ENCODE measurements at places on chromosomes 4 and X.

DNA sequence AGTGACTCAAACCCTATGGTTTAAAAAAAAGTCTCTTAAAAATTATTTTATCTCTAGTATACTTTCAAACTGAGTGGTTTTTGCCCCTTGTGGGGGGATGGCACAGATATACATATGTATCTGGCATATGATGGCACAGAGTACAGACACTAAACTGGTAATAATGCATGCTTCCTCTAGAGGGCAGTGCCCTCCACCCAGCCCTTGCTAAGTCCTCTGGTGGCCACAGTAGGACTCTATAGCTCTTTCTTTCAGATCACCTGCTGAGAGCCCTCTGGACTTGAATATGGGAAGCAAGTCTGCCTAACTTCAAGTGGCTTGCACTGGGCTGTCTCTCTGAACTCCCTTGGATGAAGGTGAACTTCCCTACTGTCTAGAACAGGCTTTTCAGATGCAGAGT, 66.3 kb downstream of the TSPAN7 start:
- no peak for DNase-seq

GRCh38 chrX:119235051-119235511, 1.0 kb upstream of the PGRMC1 start:
- no peak for DNase-seq

- no peak for DNase-seq
Observed at GRCh38 chr4:26826721-26827120, 33.9 kb upstream of the STIM2 start.

- no peak for DNase-seq
Observed at GRCh38 chr4:176259330-176260090, 9.5 kb downstream of the ASB5 start.

- DNase-seq = no peak
Observed at GRCh38 chrX:2451501-2452316, 49.1 kb downstream of the DHRSX start.

DNA sequence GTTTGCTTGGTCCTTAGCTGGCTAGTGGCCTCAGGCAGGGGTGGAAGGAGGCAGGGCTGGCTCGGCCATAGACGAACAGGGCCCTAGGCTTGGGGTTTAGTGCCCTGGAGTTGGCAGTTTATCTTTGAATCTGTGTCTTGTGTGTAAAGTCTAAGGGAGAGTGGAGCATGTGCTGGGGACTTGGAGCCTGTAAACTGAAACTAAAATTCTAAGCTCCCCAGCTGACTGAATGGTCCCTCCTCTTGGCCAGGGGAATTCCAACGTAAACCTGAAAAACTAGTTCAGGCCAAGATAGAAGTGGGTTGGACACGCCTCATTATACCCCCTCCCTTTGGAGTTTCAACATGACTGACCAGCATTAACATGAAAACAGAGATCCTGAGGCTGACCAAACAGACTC, 46.1 kb upstream of the GPR78 start:
- no peak for DNase-seq

DNA sequence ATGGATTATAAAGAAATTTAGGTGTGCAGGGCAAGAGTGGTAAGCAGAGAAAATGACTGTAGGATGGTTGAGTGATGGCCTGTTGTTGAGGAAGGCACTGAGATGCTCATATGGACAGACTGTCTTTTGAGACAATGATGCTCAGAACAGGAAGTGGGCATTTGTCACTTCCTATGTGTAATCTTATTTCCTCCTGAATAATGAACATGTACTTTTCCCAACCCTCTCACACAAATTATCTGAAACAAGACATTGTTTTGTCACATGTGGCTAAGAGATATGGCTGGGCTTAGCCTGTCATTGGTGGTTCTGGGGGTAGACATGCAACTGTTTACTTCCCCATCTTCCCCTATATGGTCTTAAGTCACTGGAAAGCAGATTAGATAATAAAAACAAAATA, 240.5 kb downstream of the CFAP47 start:
- no peak for DNase-seq

DNA sequence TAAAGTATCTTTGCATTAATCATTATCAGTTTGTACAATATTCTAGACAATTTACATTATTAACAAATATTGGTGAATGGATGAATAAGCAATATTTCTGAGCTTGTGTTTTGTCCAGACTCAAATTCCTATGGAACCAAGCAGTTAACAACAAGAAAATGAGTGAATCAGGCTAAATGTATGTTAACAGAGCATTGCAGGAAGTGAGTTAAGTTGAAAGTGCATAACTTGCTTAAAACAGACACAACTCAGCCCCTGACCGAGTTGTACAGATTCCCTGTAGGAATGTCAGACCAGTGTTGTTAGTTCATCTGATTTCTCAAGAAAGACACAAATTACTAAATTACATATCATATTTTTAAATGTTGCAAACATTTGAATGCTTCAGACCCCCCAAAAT, 23.7 kb upstream of the CSN1S1 start:
- no peak for DNase-seq

- no peak for DNase-seq
Observed at GRCh38 chrX:21978346-21978745, 37.8 kb downstream of the SMS start.

Measured in NCI-H1930 (cell line).